Activated T-helper 17 cell treated with anti-CD3 and anti-CD28 coated beads, Interleukin-2, amount 50 U/mL, for 72 hours (primary cell): ENCODE measurements at places on chromosomes 11 and 22.

GRCh38 chr11:74818283-74818946 lies 69.8 kb downstream of the RNF169 start:
- no peak for ATAC-seq

DNA sequence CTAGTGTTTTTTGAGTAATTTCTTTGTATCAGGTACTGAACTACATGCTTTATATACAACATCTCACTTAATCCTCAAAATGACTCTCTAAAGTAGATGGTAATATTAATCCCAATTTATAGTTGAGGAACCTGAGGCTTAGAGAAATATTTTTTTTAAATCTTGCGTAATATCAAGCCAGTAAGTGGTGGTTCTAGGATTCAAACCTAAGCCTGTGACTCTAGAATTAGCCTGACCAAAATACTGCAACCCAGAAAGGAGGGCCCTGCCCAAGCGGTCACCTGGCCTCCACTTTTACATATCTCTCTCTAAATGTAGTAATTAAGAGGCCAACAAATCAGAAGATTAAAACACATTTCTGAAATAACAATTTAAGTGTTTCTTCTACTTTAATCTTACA lies 28.6 kb downstream of the SLC36A4 start:
- no peak for ATAC-seq

DNA sequence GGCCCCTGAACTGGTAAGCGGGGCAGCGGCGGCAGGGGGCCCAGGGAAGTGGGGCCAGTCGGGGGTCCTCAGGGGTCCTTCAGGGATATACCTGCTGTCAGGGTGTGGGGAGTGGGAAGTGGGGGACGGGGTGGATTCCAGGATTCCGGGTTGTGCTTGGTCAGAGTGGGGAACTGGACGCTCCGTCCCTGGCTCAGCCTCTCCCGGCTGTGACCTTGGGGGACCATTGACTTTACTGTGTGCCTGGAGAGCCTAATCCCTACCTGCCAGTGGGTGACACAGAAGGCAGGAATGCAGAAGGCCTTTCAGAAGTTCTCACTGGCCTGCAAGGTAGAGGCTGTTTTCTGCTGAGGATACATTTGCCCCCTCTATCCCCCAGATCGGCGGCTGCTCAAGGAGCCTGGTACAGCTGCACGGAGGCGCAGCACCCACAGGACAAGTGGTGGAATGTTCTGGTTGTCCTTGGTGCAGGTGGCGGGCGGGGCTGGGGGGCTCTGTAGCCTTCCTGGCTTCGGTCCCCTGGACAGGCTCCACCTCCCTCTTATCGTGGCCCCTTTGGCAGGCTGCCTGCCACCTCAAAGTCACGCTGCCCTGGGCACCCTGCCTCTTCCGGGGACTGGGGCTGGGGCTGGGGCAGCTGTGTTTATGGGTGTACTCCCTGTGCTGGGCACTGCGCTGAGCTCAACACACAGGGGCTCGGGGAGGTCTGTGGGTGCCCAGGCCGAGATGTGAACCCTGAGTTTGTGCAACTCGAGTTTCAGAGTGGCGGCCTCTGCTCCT lies 18.4 kb downstream of the KCNQ1 start:
- ATAC-seq: no peak

- ATAC-seq: no peak
Observed at GRCh38 chr11:115765803-115766239, 261.6 kb upstream of the CADM1 start.

DNA sequence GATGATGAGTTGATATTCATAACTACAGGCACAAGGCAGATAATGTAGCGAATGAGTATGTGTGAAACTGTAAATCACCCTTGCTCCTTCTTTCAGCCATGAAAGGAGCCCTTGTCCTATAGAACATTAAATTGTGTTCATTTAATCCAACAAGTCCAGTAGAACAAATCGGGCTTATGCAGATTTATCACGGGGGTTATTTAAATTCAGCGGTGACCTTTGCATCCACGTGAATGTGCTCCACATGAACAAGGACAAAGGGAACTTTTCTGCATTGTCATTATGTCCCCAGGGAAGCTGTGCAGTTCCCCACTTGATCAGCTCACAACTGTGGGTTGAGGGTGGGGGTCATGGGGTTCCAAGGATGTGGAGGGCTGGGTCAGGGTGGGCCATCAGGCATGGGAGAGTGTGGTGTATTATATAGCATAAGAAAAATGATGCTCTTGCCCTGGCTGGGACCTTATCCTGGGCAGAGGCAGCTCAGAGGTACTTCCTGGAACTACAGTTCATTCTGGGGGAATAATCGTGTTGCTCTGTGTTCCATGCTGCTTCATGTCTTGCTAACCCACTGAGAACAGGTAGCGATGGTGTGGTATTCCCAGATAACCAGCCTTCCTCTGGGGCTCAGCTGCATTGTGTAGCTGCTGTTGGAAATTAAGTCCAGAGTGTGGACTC lies 306.6 kb downstream of the FAT3 start:
- no peak for ATAC-seq
